ENCODE measurements at places on chromosomes 6 and 20. TPM values are rescaled to one million over a fixed set of nuclear protein-coding genes. Genes with fewer than 3 reads are reported as not detected.

CD93 gene
- total RNA-seq, result 0.53 TPM

DOK5 gene
- total RNA-seq, result 5.1 TPM

TCF15 gene
- total RNA-seq, result not detected

TREM1 gene
- total RNA-seq, result not detected

OPRL1 gene
- total RNA-seq, result 0.38 TPM

MYO6 gene
- 5.4 TPM for total RNA-seq

- DNase-seq, result no peak
- no peaks in the 10 kb centered on the region for H3K27me3 ChIP-seq
- H3K4me3 ChIP-seq, result no peak overlapping the region
- no peak overlapping the region for H3K27ac ChIP-seq
- no peaks in the 10 kb centered on the region for H3K4me1 ChIP-seq
Measured at GRCh38 chr6:34546551-34547321, 9.4 kb downstream of the SPDEF start.

DNA sequence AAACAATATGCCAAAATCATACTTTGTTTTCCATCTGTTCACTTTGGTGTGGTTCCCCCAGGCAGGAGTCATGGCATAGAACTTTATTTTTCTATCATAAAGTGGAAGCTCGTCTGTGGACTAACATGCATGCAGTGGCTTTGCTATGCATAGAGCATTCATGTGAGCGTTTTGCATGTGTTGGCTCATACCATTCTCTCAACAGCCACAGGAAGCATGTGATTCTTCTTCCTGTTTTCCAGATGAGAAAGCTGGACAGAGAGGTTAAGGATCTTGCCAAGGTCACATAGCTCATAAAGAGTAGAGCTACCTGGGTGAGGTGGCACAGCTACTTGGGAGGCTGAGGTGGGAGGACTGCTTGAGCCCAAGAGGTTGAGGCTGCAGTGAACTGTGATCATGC, 123.4 kb upstream of the HDGFL1 start:
- no peak overlapping the region for H3K4me3 ChIP-seq
- DNase-seq, result no peak
- H3K4me1 ChIP-seq, result no peaks in the 10 kb centered on the region
- no peaks in the 10 kb centered on the region for H3K27me3 ChIP-seq
